Fibroblast of the aortic adventitia (primary cell): ENCODE measurements at places on chromosomes 6 and 20. TPM values are rescaled to one million over a fixed set of nuclear protein-coding genes. Genes with fewer than 3 reads are reported as not detected.

- peak; percentile 34 for DNase-seq
Measured at GRCh38 chr6:53322188-53323029, 26.3 kb downstream of the ELOVL5 start.

The ACTL10 gene
- 2.2 and 2.5 TPM in 2 replicates for total RNA-seq

The TMEM244 gene
- total RNA-seq: 0.45 TPM in 1 of 2 replicates, not detected in the other

- no peak for DNase-seq
Measured at GRCh38 chr6:111114482-111114881, 27.2 kb downstream of the SLC16A10 start.

The MAN1A1 gene
- 93.1 and 175 TPM in 2 replicates for total RNA-seq

- DNase-seq: no peak
Measured at GRCh38 chr20:40644863-40645262, 44.2 kb downstream of the MAFB start.

The PBOV1 gene
- total RNA-seq: not detected in 2 replicates

- DNase-seq: peak; percentile 95
Measured at GRCh38 chr6:121522265-121522664, 86.8 kb downstream of the GJA1 start.

DNA sequence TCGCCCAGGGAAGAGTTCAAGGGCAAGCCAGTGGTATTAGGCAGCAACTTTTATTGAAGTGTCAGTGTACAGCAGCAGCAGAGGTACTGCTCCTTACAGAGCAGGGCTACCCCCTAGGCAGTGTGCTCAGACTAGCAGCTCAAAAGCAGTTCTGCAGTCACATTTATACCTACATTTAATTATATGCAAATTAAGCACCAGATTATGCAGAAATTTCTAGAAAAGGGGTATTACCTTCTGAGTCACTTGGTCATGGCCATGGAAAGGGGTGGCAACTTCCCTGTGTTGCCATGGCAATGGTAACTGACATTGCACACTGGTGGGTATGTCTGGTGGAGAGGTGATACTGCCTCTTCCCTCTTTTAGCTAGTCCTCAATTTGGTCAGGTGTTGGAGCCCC is 2.1 kb upstream of the ZKSCAN4 start:
- no peak for DNase-seq

DNA sequence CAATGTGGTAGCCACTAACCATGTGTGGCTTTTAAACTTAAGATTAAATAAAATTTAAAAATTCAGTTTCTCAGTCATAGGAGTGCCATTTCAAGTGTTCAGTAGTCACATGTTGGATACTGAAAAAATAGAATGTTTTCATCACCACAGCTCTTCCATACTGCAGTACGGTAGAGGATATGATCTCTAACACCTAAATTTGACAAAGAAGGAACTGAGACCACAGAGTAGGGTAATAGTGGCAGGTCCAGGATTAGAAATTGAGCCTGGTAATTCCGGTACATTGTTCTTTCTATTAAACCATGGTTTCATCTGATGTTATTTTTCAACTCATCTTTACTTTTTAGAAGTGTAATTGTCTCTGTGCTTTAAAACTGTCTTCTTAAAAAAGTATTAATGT is 104.0 kb downstream of the CD2AP start:
- DNase-seq: no peak

The AVP gene
- total RNA-seq: not detected in 2 replicates

GRCh38 chr20:25193843-25194242 is 1.7 kb upstream of the ENTPD6 start:
- no peak for DNase-seq

DNA sequence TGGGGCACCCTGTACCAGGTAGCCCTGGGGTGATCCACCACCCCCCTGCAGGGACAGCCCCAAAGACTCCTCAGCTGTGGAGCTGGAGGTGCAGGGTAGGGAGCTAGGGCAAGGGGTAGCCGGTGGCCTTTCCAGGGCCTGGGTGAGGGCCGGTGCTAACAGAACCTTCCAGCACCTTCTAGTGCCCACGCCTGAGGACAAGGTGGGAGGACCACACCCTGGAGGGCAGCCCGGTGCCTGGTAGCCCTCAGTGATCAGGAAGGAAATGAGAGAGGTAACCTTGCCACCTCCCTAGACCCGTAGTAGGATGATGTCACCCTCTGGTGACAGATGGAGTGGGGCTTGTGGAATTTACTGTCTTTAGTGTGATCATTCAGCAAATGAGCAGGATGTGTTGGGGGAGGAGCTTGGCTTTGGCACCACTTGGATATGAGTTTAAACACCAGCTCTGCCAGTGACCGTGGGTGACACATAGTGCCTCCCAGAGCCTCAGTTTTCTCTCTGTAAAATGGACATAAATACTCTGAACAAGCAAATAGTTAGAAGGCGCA is 187.7 kb downstream of the NFATC2 start:
- DNase-seq: no peak

DNA sequence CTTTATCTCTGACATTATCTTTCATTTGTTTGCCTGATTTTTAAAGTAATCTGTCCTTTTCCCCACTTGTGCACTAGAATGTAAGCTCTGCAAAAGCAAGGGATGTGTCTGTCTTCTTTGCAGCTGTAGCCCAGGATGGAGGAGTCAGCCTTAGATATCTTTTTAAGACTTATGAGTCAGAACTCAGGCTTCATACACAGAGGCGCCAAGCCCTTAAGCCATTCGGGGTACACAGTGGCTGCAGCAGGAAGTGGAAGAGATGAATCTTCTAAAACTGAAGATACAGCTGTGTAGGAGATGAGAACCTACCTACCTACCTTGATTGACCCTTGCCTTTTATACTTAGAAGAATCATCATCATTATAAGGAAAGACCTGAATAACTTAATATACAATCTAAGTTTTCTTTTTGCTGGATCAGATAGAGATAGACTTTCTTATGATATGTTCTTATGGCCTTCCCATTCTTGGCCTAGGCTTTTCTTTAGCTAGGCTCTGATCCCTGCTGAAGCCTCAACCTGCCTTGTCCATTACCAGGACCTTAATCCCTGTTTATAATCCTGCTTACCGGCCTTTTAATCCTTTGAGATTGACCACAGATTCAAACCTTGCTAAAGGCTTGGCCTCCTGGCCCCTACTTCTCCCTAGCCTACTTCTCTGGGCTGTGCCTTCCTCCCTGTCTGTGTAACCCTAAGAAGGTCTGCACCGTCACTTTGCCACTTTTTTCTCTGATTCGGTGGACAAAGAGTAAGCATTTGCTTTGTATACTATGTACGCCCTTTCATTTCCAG is 304.5 kb downstream of the PRL start:
- DNase-seq: peak; percentile 72

- DNase-seq: no peak
Measured at GRCh38 chr6:146581968-146582367, 16.8 kb upstream of the ADGB start.

DNA sequence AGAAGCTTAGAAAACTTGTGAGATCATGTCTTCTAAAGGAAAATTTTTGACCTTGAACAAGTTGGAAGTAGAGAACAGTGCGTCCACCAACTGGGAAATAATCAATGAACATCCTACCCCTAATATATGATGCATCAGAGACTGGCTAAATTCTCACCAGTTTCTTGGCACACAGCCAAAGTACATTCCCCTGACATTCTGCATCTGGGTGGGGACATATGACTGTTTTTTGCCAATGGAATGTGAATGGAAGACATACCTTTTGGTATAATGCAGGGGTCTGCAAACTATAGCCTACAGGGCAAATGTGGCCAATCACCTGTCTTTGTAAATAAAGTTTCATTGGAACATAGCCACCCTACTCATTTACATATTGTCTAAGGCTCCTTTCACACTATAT is 84.7 kb downstream of the HAO1 start:
- DNase-seq: no peak

DNA sequence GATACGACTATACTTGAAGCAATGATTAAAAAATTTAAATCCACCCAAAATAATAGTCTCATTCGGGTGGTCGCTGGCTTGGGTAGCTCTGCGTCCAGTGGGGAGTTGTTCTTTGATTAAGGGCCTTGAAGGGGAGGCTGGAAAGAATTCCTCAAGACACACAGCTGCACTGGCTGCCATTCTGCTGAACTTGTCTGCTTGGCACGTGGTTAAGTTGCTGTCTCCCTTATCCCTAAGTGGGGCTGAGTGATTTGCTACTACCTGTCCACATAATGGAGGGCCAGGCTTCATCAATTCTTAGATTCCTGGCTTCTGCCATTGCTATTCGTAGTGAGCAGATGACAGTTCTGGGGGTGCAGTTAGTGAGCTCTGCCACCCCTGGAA is 98.5 kb downstream of the GMPR start:
- DNase-seq: no peak

DNA sequence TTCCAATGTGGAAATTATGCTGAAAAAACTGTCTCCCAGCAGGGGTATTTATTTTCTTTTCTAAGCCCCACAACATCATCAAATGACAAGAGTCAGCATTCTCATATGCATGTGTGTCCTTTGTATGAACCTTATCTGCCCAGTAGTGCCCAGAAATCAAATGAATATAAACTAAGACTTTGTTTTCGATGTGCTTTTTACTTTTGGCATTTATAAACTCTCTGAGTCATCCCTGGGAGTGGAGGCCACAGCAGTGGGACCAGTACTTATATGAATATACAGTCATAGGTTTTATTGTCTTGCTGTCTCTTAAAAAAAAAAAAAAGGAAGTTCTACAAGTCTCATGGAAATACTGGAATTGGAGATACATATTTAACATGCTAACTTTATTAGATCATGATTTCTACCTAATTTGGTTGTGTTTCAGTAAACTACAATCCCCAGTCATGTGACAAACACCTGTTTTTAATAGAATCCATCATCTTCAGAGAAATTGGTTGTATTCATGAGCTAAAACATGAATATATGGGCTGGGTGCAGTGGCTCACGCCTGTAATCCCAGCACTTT is 99.2 kb upstream of the TMEM181 start:
- DNase-seq: peak; percentile 57

The UBD gene
- total RNA-seq: not detected in 2 replicates

DNA sequence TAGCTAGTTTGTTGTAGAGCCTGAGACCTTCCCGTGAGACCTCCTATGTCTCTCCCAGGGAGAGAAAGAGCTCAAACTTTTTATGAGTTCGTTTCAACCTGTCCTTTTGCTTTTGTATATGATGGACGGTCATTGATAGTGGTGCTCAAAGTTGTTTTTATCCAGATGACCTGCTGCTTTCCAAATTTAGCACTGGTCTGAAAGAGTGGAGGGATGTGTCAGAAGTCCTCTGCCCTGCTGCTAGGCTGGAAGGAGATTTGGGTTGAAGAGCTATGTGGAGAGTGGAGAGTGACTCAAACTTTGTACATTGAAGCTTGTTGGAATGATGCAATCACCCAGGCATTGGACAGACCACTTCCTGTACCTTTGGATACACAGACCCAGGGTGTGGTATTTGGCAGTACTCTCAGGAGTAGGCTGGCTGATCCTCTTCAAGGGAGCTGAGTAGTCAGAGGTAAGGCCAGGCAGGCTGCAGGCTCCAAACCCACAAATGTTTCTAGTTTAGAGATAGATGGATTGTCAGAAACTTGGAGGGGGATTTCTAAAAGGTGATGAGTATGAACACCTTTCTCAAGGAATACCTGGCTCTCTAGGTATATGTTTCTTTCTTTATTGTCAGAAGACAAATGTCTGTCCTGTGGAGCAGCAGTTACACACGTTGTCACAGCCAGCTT is 49.4 kb upstream of the RREB1 start:
- peak; percentile 92 for DNase-seq

DNA sequence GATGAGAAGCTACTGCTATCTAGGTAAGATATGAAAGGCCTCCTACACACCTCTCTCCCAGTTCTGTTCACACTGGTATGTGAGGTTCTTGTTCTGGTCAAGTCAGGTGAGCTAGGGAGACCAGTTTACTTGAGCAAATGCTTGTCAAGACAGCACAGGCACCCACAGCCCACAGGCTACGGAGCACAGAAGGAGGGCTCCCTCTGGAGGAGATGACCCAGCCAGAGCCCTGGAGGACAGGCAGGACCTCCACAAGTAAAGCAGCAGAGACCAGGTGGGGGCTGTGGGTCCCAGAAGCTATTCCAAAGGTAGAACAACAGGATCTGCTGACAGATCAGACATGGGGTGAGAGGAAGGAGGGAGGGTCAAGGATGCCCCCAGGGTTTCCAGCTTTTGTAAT is 13.2 kb downstream of the MMP24OS start:
- DNase-seq: no peak

DNA sequence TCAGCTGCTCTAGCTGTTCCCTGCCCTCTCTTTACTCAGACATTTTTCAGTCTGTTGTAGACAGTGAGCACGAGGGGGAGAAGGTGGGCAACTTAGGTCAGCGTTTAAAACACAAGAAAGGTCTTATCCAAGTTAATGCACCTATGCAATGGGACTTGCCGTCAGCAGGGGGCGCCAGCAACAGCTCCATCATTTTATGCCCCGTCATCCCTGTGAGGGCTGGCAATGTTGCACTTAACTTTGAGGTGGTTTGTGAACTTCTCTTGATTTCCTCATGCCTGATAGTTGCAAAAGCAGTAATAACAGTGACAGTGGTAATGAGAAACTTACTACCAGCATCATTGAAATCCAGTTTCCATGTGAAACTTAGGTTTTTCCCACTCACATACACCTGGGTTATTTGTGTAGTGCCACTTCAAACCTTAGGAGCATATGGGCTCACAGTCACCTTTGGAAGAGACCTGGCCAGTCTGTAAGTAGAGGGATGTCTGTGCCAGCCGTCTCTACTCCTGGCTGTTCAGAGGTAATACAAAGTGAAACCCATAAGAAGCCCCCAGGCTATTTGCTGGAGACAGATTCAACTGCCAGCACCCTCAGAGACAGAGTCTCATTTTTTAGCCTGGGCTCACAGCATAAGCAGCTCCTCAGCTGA is 44.9 kb upstream of the ID1 start:
- DNase-seq: peak; percentile 92
